Fibroblast of villous mesenchyme (primary cell): ENCODE measurements at places on chromosomes 1 and 21. TPM values are rescaled to one million over a fixed set of nuclear protein-coding genes. Genes with fewer than 3 reads are reported as not detected.

DNA sequence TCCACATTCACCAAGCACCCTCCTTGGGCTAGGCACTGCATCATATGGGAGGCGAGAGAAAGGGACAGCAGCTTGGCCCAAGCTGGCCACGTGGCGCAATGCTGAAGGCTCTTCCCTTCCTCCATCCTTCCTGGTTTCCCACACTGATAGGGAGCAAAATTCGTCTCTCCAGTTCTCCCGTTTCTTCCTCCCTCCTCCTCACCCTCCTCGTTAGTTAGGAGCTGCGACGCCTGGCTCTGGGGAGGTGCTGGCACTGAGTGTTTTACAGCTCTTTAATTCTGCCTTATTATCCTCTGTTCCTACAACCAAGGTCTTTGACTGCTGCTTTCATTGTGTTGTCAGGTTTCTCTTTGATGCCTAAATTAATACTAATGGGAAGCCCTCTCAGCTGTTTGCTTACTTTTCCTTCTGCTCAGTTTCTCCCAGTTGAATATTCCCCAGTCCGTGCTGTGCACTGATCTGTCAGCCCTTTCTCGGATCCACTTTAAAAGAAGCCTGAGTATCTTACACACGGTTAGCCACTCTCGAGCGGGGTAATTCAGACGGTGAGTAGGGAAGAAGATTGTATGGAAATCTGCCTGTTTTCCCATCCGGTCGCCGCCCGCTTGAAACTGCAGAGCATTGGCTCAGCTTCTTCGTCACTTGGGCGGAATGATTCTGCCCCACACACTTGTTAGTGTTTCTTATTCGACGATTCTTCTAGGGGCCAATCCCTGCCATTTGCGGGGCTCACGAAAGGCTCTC is 56.2 kb upstream of the SMYD2 start:
- peak; percentile 38 for DNase-seq

DNA sequence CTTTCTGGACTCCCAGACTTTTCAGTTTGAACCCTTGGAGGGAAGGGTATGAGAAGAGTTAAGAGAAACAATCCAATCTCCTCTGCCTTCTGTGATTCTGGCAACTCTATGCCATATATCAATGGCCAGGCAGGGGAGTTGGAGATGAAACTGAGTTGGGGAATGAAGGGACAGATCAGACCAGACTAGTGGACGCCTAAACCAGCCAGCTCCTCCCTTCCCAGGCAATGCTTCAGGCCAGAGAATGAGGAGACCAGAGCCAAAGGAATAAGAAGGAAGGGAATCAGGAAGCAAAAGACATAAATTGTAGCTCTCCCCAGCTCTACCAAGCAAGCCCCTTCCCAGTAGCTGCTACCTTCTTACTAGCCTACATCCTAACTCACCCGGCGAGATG is 22.7 kb downstream of the PLEKHA6 start:
- no peak for DNase-seq

DNA sequence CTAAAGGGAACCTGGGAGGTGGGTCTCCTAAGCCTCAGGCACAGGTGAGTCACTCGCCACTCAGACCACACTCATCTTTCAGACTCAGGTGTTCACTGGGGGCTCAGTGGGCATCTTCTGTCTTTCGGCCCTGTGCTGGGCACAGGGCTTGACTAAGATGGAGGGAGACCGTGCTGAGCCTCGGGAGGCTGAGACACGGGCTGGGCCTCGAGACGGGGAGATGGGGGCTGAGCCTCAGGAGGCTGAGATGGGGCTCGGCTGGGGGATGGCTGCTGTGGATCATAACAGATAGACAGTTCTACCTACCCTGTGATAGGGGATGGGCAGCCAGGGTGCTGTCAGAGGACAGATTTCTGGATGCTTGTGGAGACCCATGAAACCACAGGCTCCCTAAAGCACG is 15.5 kb upstream of the IFNLR1 start:
- DNase-seq = no peak

- DNase-seq = no peak
These were observed 66.0 kb upstream of the SDC3 start for GRCh38 chr1:30974536-30974935.

- DNase-seq = no peak
These were observed 10.5 kb downstream of the TENT5C start for GRCh38 chr1:117616356-117616755.

DNA sequence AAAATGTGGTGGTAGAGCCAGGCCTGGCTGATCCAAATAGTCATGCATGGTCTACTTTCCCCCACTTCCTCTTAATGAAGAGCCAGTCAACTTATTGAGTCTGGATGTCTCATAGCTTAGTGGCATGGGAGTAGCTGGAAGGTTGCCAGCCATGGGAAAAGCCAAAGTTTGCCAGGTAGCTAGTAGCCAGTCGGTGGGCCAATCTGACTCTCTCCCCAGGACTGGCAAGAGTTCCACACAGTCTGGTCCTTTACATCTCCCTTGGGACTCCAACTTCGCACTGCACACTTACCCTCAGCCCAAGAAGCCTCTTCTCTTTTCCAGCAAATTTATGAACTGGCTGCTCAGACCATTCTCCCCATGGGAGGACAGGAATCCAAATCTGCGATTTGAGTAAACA is 8.3 kb downstream of the WARS2 start:
- no peak for DNase-seq

GRCh38 chr1:243814718-243815117 is 35.3 kb downstream of the AKT3 start:
- DNase-seq = no peak

DNA sequence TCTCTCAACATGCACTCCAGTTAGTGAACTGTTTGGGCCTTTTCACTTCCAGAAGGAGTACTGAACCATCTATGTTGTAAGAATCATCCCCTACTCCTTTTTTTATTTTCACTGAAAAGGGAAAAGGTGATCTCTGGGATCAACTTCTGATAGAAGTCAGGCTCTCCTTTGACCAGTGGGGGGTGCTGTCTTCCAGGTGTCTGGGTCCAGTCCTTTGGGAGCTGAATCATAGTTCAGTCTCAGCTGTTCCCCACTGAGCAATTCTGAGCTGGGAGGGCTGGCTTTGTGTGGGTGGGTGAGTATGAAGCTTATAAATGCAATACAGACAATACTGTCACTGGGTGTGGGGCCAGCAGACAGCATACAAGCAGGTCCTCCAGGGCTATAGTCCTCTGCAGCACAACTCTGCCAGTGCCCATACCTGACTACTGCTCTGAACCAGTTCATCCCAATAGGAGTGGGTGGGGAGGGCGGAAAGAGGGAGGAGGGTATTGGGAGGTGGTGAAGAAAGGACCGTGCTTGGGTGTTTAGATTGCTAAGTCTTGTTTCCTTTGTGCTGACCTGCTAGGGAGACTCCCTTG is 12.5 kb upstream of the SARS1 start:
- peak; percentile 63 for DNase-seq

DNA sequence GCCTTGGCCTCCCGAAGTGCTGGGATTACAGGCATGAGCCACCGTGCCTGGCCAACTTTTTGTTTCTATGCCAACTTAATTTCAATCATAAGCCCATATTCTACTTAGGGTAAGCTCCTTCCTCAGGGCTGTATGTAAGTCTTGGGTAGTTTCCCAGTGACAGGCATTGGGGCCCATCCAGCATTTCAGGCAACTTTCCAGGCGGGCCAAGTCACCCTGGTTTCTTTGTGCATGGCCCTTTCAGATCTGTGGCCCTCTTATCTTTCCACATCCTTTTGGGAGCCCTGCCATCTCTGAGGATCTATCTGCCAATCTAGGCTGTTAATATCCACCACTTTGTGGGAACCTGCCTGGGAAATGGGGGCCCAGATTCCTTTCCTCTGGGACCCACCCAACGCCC is 58.7 kb downstream of the TNN start:
- no peak for DNase-seq

DNA sequence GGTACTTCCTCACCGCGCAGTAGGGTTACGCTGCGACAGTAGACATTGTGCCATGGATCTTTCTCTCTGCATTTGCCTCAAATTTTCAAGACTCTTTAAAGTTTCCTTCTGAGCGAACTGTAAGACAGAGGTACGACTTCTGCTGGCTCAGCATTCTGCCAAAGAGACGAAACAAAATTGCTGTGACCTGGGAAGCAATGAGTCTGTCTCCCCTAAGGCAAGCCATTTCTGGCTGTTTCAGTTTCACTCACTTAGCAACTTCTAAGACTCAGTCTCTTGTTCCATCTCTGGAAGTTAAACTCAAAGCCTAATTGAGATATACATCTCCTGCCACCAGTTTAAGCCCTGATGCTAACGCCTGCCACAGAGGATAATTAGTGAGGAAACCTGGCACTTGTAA is 510.9 kb upstream of the DAB1 start:
- no peak for DNase-seq

DNA sequence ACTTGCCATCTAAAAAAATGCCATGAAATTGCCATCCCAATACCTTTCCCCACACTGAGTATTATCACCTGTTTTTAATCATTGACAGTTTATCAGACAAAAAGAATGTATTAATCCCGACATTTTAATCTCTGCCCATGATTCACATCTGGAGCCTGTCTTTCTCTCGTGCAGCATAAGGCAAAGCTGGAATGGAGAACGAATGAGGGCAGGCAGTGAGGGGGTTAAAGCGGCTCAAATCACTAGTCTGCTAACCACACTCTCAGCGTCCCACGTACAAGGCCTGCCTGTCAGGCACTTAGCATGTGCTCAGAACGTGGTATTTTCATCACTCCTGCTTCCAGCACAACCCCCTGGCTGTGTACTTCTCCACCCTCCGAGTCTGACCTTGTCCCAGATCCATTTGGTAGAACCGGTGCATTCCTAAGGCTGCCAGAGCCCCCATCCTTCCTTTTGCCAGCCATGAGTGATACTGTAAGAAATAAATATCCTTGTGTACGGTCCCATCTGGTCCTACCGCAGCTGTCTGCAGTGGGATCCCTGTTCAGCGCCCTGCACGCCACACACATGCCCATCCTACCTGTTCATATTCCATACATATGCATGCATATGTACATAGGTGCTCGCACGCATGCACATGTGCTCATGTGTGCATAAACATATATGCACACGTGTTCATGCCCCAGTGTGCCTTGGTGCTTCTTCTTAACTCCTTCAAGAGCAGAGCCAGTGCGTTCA is 34.6 kb upstream of the FHAD1 start:
- no peak for DNase-seq

DNA sequence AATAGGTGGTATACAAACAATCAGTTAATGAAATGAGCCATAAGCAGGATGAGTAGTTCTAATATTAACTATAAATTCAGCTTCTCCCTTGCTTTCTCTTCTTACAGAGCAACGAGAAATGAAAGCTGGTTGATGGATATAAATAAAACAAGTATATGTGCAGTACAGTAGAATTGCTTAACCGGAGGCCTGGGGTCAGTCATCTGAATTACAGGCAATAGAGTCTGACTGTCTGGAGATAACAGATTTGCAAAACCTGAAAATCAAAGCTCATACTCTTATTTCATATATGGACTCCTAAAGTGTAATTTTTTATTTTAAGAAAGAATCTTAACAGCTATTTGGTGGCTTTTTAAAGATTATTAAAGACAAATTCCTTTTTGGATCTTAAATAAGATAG is 43.1 kb upstream of the SGIP1 start:
- peak; percentile 66 for DNase-seq

DNA sequence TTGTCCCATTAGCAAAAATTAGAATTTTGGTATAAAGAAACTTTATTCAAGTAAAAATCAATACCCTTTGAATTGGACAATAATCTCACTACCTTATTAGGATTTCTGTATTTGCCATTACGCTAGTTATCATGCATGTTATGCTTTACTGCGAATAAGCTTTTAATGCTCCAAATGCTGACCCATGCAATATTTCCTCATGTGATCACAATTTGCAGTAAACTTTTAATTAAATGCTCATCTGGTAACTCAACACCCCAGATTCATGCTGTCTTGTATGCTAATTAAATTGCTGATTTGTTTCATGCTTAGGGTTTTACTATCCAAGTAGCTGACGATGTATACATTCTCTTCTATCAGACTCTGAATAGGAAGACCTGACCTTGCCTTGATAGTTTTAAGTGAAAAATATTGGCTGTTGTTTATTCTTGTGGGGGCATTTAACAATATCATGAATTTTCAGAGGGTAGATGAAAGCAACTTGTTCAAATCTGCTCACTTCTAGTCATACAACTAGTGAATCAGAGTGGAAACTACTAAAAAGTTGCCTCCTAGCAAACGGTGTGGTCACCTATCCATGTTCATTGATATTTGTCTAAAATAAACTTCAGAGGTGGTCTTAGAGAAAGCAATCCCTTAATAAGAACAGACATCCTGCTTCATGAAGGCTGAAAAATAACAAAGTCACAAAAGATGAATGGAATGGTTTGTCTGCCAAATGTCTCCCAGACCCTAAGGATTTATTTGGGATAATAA is 5.6 kb downstream of the XCL1 start:
- DNase-seq = no peak

Gene MRPS6
- 31.2 and 51.4 TPM in 2 replicates for total RNA-seq

Gene MROH9
- under 0.01 TPM in 2 replicates for total RNA-seq

Gene MMP23B
- 6.5 and 11.0 TPM in 2 replicates for total RNA-seq

Gene BMP8B
- total RNA-seq = under 0.01 TPM in 1 of 2 replicates, not detected in the other

Gene EPHA2
- total RNA-seq = 47.0 and 104 TPM in 2 replicates

Gene SELL
- total RNA-seq = not detected in 2 replicates
